Endothelial cell of umbilical vein (primary cell): ENCODE measurements at places on chromosomes 7 and 10.
A peak's percentile ranks its signal among the peaks of the same experiment; 100 is the strongest.

GRCh38 chr10:131802996-131803395 is 97.8 kb upstream of the PPP2R2D start:
- DNase-seq = no peak

- DNase-seq = no peak
Observed at GRCh38 chr10:27527666-27528295, 23.7 kb downstream of the RAB18 start.

GRCh38 chr10:66924674-66925345 is 1.0 kb upstream of the LRRTM3 start:
- DNase-seq = no peak

- no peak for DNase-seq
Observed at GRCh38 chr7:117724898-117725297, 148.3 kb downstream of the CTTNBP2 start.

- peak; percentile 79 for DNase-seq
Observed at GRCh38 chr7:130127821-130128317, 57.5 kb downstream of the KLHDC10 start.
